ACHN (cell line): ENCODE measurements at places on chromosomes 3 and 15.

- no peak for DNase-seq
Observed at GRCh38 chr3:111776827-111777483, 82.1 kb upstream of the PHLDB2 start.

DNA sequence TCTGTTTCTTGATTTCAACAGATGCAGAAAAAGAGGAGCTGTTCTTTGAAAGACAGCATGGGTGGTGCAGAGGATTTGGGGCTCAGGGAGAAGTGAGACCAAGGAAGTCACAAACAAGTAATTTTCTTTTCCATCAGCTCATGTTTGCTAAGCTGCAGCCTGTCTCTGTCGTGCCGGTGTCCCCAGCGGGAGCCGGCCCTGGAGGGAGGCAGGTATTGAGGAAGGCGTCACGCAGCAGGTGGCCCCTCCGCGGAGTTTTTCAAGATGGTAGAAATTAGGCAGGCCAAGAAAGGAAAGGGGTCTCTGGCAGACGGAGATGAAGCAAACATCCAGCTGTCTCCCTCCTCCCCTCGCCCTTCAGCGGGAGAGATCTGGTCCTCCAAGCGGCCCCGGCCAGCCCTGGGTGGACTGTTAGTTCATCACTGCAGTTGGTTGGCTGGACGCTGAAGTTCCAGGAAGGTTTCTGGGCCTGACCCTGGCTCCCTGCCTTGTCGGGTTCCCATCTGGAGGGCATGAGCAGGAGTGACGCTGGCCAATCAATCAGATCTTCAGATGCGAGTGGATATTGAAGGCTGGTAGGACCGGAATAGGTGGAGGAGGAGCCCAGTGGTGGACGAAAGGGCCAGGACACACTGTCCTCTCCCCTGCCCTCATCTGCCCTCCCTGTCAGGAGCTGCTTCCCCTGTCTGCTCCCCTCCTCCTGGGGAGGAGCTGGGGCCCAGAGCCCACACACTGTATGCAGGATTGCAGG, 27.7 kb upstream of the MUC4 start:
- DNase-seq: no peak

GRCh38 chr3:184423561-184423960, 43.7 kb downstream of the CHRD start:
- no peak for DNase-seq

- DNase-seq: no peak
Observed at GRCh38 chr3:12785096-12785495, 11.4 kb upstream of the CAND2 start.

- no peak for DNase-seq
Observed at GRCh38 chr3:157763644-157764043, 260.4 kb upstream of the VEPH1 start.

DNA sequence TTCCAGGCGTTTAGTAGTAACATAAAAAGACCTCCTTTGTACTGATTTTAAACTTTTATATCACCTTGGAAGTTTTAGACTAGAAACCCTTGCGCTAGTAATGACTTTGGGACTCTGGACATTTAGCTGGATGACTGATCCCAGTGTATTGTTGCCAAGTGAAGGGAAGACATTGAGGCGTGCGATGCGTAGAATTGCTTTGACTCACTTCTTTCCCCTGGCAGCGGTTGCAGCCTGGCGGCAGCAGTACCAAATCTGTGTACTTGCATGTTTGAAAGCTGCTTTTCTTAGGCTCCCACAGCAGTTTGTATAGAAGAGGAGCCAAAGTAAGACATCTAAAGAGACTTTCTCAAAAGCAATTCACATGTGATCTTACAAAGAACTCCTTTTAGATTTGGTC, 151.6 kb downstream of the BBX start:
- DNase-seq: no peak

- DNase-seq: no peak
Observed at GRCh38 chr3:72444656-72445223, 403.5 kb downstream of the SHQ1 start.

GRCh38 chr15:78837543-78837942, 26.3 kb upstream of the ADAMTS7 start:
- no peak for DNase-seq

DNA sequence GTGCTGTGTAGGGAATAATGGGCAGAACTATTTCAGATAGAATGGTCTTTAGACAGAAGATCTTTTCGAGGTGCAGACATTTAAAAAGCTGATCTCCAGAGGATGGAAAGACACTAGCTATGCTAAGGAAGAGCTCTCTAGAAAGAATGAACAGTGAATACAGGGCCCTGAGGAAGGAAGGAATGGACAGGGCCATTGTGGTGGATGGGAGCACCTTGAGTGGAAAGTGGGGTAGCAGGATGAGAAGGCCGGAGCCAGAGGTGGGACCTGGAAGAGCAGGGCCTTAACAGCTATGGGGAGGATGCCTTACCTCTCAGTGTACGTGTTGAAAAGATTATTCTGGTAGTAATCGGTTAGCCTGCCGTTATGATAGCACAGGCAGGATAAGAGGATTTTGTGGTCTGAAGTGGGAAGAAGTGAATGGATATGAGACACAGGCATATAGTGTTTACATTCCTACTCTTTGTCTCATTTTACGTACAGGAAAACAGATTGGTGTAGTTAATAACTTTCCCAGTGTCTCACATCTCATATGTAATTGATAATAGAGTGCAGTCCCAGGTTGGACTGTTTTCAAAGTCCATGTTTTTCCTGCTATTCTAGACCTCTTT, 172.4 kb downstream of the KLHL25 start:
- no peak for DNase-seq

DNA sequence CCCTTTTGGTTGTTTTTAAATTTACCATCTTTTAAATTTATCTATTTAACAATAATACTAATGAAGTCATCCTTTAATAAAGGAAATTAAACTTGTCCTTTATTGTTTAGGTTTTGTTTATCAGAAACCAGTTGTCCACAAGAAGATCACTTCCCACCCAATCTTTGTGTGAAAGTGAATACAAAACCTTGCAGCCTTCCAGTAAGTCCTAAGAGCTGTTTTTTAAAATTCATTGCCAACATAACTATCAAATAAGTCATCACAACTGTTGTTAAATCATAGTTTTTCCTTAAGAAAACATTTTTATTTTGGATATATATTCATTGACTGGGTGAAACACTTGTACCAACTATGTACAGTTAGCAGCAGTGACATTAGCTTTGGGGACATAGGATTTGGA, 59.4 kb downstream of the CALML4 start:
- no peak for DNase-seq

GRCh38 chr3:152885076-152885475, 50.1 kb downstream of the P2RY1 start:
- DNase-seq: no peak

DNA sequence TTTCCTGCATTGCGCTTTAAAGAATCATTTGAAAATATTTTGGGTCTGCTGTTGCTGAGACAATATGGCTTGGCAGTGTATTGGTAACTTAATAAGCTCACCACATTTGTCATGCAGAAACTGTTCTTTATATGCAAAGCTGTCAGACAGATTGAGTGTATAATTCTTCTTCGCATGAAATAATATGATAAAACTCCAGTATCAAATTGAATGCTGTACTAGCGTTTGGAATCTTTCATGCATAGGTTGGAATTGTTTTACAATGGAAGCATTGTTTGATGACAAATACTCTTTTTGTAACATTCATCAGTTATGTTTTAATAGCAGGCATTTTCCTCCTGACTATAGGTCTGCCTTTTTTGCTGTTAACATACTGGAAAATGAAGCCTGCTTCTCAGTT, 53.8 kb downstream of the RBMS3 start:
- no peak for DNase-seq

DNA sequence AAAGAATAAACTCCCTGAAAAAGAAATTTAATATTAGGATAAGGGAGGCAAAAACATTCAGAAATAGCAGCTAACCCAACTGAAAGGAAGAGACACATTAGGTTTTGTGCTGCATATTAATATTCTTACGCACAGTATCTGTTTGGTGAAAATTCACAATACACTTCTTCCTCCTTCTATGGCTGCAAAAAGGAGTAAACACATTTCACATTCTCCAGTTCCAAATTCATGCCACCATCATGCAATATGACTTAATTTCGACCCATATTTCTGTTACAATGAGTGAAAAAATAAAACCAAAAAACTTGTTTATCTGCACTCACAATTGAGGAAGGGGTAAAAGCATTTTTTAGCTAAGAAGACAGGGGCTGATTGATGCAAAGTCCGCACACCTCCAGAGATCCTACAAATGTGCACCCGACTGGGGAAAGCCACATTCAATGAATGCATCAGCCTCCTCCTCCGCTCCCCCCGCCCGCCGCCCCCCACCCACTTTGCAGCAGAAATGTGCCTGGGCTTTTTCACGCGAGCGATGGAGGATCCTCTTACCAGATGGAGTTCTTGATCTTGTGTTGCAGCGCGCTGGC, 1.0 kb downstream of the RFX7 start:
- peak; percentile 13 for DNase-seq

GRCh38 chr3:128254967-128255366, 101.7 kb downstream of the EEFSEC start:
- DNase-seq: no peak
